Heart left ventricle (tissue), 16 donors: ENCODE measurements at places on chromosomes 2 and 18. TPM values are rescaled to one million over a fixed set of nuclear protein-coding genes. Genes with fewer than 3 reads are reported as not detected.

DNA sequence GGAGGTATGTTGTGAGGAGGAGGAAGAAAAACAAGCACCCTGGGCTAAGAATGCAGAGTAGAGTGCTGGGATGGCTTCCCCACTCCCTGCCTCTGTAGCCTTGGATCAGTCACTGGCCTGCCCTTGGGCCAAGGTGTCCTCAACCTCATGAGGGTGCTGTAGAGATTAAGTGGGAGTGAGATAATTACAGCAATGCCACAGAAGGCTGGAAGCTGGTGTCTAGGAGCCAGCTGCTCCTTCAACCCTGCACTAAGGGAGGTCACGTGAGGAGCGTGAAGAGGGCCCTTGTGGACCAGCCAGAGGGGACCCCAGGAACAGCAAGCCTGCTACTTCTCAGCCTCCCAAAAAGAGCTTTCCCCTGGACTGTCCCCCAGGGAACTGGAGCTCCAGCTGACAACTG, 95.2 kb downstream of the TTC32 start:
- no peak for DNase-seq

DNA sequence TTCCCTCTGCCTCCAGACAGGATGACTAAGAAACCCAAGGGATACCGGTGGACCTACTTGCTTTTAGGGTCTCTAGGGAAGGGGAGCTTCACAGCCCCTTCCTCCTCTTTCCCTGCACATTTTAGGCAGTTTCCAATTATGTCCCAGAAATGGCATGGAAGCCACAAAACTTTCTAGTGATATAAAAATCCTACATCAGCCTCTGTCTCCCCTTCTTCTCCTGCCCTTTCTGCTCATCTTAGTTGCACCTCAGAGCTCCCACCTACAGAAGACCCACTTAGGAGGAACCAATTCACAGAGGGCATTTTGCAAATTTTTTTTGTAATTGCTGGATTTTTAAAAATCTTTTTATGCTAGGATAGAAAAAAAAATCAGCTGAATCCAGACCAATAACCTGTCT, 263.1 kb downstream of the TNS1 start:
- no peak for DNase-seq

DNA sequence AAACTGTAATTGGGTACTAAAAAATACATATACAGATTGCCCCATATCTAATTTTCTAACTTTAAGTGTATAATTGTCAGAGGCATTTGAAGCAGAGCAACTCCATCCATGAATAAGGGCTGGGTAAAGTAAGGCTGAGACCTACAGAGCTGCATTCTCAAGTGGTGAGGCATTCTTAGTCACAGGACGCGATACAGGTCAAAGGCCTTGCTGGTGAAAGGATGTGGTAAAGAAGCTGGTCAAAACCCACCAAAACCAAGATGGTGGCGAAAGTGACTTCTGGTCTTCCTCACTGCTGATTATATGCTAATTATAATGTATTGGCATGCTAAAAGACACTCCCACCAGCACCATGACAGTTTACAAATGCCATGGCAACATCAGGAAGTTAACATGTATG, 50.0 kb downstream of the SLC8A1 start:
- no peak for DNase-seq

DNA sequence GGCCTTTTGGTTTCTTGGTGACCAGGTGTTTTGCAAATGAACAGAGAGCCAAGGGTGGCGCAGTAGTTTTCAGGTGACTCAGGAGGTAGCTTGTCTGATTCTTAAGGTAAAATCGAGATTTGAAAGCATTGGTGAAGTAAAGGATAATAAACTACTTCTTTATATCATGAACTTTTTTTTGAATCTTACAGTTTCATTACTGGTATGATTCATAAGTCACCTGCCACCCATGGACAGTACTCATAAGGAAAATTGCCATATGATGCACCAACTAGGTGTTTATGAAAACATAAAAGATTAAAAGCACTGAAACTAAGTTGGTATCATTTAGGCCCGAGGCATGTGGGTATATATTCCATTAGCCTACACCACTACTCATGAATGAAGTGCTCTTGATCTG, 84.1 kb upstream of the MGAT5 start:
- DNase-seq: no peak

DNA sequence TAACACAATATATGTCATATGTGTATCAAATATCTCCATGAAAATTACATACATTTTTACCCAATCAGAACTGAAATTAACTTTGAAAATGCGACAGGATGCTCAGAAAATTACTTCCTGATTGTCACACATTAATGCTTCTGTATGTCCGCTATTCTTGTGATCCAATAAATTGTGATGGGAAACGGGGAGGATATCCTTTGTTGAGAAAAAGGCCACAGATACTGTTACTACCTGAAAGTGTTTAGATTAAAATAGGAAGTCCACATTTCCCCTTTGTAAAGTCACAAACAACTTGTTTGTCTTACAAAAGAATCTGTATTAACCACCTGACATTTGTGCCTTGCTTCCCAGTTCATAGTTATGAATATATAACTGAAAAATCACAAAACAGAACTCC, 62.9 kb downstream of the NOL10 start:
- no peak for DNase-seq

GRCh38 chr2:112634153-112634873, 11.4 kb upstream of the SLC20A1 start:
- DNase-seq: no peak

Gene CFAP53
- total RNA-seq: not detected

Gene LINC00305
- total RNA-seq: not detected

Gene STARD6
- not detected for total RNA-seq

Gene REG3A
- not detected for total RNA-seq

Gene MFF
- 62.7 TPM for total RNA-seq
